ENCODE measurements at places on chromosomes 1 and 21.

GRCh38 chr1:94708299-94708685, 111.9 kb upstream of the SLC44A3 start:
- no peak for DNase-seq

GRCh38 chr1:232183802-232184201, 446.1 kb downstream of the SIPA1L2 start:
- no peak for DNase-seq

GRCh38 chr1:96364576-96364975, 357.0 kb upstream of the PTBP2 start:
- DNase-seq = peak; percentile 51

GRCh38 chr1:175893192-175893591, 149.8 kb upstream of the TNR start:
- DNase-seq = no peak

DNA sequence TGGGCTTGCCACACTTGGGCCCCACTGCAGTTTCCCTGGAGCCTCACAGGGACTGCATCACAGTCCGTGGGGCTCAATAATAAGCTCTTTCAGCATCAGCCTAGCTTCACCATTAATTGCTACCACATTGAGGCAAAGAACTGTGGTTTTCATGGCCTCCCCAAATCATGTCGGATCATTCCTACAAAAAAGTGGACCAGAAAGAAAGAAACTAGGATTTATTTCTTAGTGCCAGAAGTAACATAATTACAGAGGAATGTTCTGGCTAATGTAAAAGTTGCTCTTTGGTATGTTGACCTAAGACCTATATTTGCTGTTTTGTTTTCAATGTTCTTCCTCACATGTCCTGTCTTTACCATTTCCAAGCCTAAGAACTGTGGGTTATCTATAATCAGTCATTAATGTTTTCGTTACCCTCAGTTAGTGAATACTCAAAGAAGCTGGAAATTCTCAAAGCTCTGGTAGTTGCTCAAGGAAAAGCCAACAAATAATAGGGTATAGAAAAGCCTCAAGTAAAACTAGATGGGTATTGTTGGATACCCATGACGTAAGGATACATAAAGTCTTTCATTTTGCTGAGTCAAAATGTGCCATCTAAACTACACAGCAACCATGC, 173.9 kb downstream of the LTN1 start:
- DNase-seq = peak; percentile 62

GRCh38 chr21:42027085-42027821, 17.1 kb upstream of the ZBTB21 start:
- no peak for DNase-seq

- DNase-seq = no peak
These were observed 17.9 kb downstream of the GBP5 start for GRCh38 chr1:89254658-89255287.

- no peak for DNase-seq
These were observed 78.1 kb downstream of the KCNJ15 start for GRCh38 chr21:38334866-38335265.

GRCh38 chr1:30523055-30524020, 200.0 kb downstream of the MATN1 start:
- DNase-seq = peak; percentile 84

DNA sequence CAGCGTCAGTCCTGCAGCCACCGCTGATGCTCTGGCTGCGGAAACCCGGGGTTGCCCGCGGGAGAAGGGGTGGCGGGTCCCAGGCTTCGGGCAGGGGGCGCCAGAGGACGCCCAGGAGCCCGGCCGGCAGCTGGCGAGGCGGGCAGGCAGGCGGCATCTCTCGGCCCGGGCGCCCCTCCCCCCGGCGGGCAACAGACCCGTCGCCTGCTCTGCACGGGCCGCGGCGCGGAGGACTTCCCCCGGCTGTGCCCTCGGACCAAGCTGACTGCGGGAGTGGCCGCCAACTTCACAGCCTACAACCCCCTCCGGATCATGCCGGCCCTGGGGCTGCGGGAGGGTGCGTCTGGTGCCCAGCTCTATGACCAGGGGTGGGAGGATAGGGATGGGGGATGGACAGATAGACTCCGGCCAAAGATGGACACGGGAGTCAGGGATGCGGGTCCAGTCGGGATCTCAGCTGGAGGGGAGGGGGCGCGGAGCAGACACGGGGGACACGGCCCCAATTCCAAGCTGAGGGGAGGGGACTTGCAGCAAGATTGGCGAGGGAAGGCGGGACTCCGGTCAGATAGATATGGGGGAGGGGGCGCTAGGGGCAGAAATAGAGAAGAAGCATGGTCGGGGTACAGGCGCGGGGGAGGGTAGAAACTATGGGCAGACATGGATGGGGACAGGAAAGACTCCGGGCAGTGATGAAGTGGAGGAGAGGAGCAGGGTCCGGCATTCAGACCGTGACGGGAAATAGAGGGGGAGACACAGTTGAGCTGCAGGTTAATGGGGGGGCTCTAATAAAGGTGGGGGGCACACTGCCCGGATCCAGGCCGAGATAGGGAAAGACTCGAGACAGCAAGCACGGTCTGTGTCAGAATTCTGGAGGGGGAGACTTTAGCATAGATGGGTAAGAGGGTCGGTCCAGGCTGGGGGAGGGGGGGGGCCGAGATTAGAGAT, 1.1 kb downstream of the ADGRB2 start:
- peak; percentile 71 for DNase-seq

DNA sequence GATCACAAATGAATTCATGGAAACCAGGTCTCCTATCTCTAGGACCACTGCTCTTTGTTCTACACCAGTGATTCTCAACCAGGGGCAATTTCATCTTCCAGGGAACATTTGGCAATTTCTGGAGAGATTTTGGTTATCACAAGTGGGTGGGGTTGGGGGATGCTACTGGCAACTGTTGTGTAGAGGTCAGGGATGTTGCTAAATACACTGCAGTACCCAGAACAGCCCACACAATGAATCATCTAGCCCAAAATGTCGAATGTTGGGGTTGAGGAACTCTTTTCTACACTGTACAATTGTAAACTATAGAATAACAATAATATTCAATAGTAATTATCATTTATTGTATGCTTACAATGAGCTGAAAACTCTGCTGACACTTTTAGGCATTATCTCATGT, 55.7 kb upstream of the UBE2U start:
- no peak for DNase-seq

DNA sequence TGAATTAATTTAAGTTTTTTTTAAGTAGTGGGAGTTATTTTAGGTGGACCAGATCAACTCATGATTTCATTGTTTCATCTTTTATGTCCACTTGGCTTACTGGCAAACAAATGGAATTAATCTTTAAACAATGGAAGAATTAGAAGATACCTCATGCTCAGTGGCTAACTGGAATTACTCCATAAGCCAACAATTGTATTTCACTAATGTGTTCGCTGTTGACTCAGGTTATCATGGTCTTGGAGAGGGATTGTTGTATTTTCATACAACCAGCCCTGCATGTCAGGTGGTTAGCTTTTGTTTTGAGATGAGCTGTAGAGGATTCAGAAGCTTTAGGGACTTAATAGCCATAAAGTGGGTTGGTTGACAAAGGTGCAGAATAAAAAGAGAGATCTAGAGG, 57.2 kb upstream of the HMCN1 start:
- DNase-seq = no peak

DNA sequence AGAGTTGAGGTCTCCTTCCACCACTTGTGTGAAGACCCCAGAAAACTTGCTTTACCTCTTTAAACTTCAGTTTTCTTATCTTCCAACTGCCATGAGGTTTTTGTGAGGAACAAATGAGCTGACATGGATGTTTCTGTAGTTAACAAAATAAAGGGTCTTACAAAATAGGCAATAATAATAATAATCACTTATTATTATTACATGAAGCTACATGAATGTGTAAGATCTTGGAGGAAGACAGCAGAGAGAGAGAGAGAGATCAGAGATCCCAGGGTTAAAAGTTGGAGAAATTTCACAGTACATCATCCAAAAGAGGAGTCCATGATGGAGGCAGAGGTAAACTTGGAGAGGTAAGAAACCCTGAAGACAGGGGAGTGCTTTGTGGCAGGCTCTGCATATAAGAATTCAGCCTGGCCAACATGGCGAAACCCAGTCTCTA, 10.7 kb downstream of the RCC1 start:
- no peak for DNase-seq

- no peak for DNase-seq
These were observed 31.7 kb downstream of the CHRM3 start for GRCh38 chr1:239417986-239418640.

GRCh38 chr1:77794550-77794949, 15.1 kb downstream of the MIGA1 start:
- no peak for DNase-seq

- DNase-seq = no peak
These were observed 408.3 kb upstream of the NR5A2 start for GRCh38 chr1:199619223-199619622.

DNA sequence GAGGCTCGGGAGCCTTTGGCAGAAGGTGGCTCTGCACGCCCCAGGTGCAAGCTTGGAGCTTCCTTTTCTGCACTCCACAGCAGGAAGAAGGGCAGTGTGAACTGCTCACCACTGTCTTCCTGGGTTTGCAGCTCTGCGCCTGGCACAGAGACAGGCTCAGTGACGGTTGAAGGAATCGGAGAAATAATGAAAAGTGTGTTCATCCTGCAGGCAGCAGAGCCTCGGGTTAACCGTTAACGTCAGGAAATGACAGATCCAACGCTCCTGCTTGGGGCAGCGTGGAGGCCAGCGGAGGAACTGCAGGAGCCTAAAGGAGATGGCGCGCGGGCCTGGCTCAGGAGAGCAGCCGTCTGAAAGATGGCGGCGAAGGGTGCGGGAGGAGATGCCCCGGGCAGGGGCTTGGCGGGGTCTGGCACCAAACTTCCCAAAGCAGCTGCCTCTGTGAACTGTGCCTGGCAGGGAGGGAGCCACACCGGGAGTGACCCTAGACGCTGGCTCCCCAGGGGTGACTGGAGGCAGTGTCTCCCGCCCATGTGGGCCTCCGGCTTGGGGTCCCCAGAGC, 10.9 kb upstream of the SAMD11 start:
- DNase-seq = peak; percentile 41

DNA sequence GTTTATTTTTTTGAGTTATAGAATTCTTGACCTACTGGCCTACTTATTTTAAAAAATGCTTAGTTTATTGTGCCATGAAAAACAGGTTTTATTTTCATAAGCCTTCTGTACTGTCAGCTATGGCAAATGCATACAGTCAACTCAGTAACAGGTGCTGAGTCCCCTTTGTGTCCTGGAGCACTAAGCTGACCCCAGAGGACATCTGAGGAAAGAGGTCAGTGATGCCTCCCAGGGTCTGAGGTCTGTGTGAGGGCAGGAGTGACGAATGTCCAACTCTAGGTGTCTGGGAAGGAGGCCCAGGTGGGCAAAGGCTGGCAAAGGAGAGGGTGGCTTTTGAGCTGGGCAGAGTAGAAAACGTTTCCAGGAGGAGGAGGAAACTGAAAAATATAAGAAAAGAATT, 7.8 kb upstream of the TMEM201 start:
- no peak for DNase-seq

GRCh38 chr21:32795376-32795775, 23.8 kb upstream of the PAXBP1 start:
- DNase-seq = no peak

DNA sequence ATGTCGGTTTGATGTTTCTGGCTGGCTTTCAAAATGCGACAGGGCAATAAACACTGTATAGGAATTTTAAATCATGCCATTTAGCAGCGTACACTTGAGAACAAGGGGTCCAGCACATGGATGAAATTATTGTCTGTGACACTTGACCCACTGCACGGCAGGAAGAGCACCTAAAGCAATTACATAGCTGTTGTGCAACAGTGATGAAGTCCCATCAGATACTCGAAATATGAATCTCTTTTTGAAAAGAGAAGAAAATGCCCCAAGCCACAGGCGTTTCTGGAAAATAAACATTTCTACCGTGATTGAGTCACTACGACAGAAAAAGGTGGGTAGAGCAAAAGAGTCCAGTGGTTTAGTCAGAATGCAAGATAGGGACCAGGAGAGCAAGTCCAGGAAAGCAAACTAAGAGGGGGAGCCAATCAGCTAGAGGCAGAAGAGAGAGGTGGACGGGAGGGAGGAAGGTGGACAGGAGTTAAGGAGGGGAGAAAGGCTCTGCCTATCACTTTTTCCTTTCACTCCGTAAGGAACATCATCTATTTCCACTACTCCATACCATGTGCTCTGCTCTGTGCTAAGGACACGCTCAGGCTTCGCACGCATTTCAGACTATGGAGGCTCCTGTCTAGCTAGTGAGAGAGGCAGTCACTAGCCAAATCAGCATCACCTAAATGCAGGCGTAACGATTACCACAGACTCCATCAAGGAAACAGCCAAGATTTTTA, 6.4 kb downstream of the DSCAM start:
- DNase-seq = no peak

- no peak for DNase-seq
These were observed 118.4 kb upstream of the L1TD1 start for GRCh38 chr1:62076286-62076685.

DNA sequence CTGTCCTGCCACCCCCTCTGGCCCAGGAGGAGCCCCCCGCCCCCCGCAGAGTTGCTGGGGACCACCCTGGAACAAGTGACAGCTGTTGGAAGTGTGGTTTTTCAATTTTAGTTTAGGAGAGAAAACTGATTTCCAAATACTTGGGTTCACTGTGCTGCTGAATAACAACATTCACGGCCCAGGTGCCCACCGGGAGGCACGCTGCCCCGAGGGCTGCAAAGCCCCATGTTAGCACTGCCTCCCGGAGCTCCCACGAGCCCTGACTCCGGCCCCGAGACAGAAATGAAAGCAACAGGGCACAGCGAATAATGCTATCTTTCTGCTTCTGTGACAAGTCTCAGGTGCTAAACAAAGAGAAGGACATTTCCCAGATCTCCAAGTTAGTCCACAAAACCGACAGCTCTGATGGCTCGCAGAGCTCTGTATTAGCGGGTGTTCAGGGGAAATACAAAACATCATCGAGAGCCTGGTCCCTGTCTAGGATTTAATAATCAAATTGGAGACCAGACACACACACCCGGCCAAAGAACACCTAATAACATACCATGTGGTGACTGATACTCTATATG, 451.5 kb downstream of the KIF26B start:
- no peak for DNase-seq

DNA sequence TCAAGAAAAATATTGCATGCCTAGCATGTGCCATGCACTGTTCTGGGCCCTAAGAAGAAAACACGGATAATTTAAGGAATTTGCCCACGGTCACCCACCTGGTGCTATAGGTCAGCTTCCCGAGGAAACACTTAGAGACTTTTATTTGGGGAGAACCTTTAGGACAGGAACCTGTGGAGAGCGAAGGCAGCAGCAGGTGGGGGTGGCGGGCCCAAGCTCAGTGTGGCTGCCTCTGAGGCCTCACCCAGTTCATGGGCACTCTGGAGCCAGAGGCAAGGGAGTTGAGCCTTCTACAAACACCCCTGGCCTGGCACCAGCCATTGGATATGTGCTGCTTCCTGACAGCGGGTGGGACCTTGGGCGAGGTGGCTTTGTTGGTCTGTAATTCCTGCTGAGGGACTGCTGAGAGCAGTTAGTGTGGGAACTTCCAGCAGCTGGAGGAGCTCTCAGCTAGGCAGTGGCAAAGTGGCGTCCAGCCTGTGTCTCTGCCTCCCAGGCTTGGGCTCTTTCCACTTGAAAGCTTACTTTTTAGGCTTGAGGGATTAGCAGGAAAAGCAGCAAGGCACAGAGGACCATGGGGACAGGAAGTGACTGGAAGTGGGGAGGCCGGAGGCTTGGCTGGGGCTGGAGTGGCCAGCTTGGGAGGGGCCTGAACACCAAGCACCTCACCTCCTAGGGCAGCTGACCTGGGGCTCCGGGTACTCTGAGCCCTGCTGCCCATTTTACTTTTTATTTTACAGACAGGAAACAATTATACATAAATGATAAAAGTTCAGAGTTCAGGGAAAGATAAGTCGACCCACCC, 19.1 kb downstream of the MRPL37 start:
- no peak for DNase-seq

GRCh38 chr1:152926091-152926490, 17.7 kb downstream of the IVL start:
- peak; percentile 42 for DNase-seq

GRCh38 chr1:247304031-247304430, 27.6 kb downstream of the ZNF496 start:
- DNase-seq = no peak

Data from AG08395 (cell line).